Foreskin melanocyte (primary cell): ENCODE measurements at places on chromosomes 6 and 20.

GRCh38 chr6:20319520-20320357 is 81.9 kb upstream of the E2F3 start:
- DNase-seq, result no peak

DNA sequence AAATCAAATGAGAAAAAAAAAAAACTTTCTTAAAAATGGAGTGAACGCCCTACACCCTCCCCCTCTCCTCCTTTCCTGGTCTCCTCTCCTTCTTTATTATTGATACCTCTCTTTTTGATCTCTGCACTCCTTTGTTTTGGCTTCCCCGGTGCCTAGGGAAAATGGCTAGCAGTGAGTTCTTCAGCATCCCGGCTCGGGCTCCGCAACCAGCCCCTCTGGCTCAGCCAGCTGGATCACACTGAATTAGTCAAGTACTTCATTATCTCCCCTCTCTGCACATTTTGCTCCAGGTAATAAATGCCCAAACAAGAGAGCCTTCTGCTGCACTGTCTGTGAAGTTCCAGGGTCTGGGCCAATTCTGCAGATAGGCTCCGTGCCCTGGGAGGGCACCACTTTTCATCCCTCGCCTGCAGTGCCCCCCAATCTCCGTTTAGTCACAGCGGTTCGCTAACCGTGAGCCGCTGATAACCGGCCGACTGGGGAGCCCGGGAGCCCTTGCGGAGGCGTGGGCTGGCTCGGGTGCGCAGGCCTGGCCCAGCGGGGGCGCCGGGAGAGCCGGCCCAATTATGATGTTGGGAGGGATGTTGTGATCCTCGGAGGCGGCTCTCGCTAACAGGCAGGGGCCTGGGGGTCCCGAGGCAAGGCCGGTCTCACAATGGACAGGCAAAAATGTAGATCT is 301.9 kb downstream of the TFAP2A start:
- no peak for DNase-seq

GRCh38 chr6:133999305-133999704 is 46.3 kb downstream of the TBPL1 start:
- DNase-seq, result no peak

- DNase-seq, result no peak
These were observed 88.8 kb upstream of the AHI1 start for GRCh38 chr6:135586388-135586787.

DNA sequence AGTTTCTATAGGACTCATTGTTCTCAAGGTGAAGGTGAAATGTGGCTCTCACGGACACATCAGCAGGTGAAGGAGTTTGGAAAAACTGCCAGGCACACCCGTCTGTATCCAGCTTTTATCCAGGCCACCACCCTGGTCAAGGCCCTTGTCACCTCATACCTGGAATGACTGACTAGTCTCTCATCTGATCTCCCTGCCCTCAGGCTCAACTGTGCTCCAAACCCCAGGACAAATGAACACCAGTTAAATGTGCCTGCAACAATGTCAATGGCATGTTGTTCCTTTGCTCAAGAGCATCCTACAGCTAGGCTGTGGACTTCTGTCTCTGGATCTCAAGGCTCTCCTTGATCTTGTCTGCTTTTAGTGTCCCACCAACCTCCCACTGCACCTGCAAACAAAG is 47.6 kb upstream of the DSP start:
- no peak for DNase-seq

GRCh38 chr20:46435146-46435545 is 28.7 kb upstream of the ELMO2 start:
- DNase-seq, result no peak

DNA sequence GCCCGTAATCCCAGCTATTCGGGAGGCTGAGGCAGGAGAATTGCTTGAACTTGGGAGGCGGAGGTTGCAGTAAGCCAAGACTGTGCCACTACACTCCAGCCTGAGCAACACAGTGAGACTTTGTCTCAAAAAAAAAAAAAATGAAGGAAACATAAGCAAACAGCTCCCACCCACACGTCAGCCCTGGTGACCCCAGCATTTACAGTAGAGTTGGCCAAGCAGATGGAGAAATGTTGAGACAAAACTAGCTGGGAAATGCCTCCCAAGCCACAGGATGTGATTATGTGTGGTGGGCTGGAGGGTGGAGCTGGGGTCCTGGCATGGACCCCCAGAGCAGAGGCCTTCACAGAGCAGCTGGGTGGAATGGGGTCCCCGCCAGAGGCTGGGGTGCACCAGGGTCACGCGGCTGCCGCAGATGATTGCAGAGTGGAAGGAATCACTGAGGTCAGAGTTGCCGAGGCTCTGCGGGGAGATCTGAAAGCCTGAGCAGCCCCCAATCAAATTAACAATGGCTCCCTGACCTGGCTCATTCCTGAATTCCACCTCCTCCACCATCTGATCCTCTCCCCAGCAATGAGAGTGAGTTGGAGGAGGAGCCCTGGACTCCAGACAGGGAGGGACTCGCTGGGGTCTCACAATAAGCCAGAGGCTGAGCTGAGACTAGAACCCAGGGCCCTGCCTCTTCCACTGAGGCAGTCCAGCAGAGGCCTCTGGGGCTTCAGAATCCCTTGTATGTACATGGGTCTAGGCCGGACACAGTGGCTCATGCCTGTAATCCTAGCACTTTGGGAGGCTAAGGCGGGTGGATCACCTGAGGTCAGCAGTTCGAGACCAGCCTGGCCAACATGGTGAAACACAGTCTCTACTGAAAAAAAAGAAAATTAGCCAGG is 34.7 kb upstream of the TGM2 start:
- no peak for DNase-seq

DNA sequence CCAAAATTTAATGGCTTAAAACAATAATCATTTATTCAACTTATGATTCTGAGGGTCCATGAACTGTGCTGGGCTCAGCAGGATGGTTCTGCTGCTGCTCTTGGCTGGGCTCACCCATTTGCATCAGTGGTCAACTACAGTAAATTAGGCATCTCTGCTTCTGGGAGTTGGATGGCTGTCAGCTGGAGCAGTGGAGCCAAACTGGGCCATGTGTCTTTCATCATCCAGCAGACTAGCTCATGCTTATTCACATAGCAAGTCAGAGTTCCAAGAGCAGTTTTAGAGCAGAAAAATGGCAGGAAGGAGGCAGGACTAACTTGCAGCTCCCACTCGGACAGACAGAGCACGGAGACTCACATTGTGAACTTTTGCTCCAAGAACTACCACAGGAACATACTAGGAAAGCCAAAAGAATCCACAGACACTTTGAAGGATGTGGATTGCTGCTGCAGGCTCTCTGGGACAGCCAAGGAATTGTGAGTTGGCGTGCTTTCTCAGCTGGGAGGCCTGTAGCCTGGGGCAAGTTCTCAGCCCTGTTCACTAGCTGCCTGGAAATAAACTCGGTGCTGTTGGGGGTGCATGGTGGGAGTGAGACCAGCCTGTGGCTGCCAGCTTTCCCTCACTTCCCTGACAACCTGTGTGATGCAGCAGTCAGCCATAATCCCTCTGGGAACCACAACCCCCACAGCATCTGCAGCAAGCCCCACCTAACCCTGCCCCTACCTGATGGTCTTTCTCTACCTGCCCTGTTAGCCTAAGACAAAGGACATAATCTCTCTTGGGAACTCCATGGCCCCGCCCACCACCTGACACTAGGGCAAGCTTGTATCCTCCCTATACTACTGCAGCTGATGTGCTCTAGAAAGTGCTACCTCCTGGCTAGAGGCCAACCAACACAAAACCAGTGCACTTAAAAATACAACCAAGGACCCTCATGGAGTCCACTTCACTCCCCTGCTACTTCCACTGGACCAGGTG is 129.0 kb downstream of the JPH2 start:
- no peak for DNase-seq

- DNase-seq, result no peak
These were observed 14.8 kb downstream of the PLAGL2 start for GRCh38 chr20:32192698-32193097.

- DNase-seq, result no peak
These were observed 150.7 kb downstream of the TBC1D7 start for GRCh38 chr6:13177664-13178063.

DNA sequence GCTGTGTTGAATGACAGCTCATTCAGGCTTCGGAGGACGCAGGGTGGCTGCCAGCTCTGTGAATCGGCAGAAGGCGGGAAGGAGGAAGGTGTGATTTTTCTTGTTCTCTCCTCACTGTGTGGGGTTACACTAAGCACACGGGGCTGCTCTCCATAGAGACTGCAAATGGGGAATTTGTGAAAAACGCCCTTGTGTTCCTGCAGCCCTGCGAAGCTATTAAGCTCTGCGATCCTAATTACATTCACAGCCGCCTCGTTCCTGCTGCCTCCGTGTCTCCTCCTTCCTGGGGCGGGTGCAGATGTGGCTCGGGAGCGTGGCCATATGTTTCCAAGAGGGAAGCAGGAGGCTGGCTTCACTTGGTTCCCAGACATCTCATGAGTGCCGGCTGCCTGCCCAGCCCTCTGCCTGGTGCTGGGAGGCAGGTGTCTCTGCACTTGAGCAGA is 124.0 kb downstream of the TOX2 start:
- no peak for DNase-seq

DNA sequence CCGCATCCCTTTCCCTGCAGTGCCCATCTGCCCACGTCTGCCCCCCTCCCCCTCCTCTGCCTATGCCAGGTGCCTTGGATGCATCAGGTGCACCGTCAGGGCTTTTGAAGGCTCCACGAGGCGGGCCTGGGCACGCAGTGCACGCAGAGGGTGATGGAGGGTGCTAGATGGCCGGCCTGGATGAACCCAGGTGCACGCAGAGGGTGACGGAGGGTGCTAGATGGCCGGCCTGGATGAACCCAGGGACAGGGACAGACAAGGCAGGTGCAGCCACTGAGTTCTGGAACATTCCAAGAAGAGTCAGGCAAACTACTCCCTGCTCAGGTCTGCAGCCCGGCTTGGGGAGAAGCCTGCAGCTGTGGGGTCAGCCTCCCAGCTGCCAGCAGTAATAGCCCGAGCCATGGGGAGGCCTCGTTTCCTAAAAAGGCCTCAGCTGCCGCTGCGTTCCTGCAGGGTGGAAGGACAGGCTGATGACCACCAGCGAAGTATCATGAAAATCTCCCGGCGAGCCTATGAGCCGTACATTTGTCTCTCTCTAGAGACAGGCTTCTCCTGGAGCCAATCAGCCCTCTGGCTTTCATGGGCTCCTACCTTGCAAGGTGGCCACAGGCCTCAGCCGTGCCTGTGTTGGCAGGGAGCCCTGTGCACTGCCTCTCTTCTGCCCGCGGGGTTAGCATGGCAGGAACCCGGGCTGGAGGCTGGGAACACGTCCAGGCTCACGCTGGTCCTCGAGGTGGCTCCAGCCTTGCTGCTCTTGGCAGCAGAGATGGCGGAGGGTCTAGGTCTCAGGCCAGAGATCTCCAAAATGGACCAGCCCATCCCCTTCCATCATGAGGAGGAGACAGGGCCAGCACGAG is 29.6 kb downstream of the NTSR1 start:
- no peak for DNase-seq

- no peak for DNase-seq
These were observed 250.0 kb downstream of the RFPL4B start for GRCh38 chr6:112597176-112597575.

DNA sequence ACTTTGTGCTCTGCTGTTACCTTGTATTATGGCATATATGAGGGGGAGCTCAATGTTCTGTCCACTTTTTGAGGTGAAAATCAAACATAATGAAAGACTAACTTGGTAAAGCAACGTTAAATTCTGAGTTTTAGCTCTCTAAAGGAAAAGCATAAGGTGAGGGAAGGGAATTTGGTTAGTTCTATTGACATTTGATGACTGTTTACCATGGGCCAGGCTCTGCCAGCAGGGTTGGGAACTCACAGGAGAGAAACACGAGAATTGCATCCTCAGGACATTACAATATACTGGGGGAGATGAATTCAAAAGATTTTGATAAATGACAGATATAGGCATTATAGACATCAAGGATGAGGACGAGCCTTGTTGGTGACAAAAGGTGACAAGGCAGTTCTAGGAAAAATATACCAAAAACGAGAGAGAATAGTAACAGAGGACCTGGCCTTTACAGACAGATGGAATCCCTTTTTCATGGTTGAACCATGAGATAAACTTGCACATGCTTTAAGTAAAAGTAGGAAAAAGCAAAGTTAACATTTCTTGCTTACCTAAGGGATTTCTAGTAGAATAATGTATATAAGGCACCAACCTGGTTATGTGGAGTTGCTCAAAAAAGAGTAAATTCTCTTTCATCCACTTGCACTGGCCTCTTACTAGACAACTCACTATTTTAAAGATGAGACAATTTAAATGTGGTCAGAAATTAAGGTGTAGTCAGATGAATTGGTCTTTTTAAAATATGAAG is 191.4 kb downstream of the NKAIN2 start:
- DNase-seq, result no peak

DNA sequence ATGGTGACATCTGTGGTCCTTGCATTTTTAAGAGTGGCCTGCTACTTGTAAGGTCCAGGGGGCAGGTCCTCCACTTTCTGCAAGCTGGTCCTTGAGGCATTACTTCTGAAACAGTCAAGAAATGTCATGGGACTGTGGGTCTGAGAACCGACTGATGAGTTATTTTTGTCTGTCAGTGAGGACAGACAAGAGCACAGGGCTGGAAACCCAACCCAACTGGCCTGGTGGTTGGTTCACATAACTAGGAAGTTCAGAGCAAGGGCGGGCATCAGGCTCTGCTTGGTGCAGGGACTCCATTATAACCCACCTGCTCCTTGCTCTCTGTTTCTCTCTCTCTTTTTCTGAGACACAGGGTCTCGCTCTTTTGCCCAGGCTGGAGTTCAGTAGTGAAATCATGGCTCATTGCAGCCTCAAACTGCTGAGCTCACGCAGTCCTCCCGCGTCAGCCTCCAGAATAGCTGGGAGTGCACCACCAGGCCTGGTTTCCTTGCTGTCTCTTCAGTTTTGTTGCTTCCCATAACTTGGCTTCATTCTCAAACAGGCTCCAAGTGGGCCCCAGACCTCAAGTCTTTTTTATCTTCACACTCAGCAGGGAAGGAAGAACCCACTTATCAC is 9.2 kb downstream of the CST3 start:
- no peak for DNase-seq

- DNase-seq, result no peak
These were observed 12.2 kb upstream of the KCNG1 start for GRCh38 chr20:51034988-51035656.

DNA sequence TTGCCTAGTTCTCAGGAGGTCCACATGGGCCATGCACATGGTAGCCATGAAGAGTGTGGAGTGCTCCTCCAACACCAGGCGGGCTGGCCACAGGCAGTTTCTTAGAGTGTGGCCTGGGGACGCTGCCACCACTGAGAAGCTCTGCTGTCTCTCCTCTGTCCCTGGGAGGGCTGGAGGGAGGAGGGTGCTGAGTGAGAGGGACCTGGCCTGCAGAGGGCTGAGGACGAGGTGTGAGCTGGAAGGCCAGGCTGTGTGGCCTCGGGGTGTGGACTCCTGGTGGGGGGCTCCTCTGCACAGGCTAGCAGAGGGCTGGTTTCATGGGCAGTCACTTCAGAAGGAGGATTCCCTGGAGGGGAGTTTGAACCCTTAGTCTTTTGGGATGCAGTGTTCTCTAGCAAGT is 39.7 kb downstream of the SYNJ2 start:
- DNase-seq, result no peak

GRCh38 chr6:37048851-37049757 is 43.6 kb downstream of the FGD2 start:
- DNase-seq, result no peak
